HAP-1 (cell line): ENCODE measurements at places on chromosomes 5 and 9.

- DNase-seq: peak; percentile 27
Observed at GRCh38 chr5:88269222-88269771, 652 bp upstream of the TMEM161B start.

DNA sequence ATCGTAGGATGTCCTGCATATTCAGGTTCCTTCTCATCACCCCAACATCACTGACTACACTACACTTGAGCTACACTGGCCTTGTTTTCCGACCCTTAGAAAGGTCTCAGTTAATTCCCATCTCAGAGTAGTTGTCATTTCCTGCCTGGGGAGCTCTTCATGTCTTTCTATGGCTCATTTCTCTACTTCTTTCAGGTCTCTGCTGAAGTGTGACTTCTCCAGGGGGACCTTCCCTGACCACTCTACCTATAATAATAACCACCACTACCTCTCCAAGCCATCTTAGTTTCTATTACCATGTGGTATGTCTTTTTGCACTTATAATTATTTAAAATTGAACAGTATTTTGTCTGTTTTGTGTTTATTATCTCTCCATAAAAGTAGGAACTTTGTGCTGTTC lies 113.2 kb downstream of the STARD4 start:
- DNase-seq: no peak

GRCh38 chr5:54621709-54622108 lies 104.2 kb downstream of the SNX18 start:
- DNase-seq: no peak

GRCh38 chr5:132762246-132763000 lies 14.6 kb downstream of the SEPTIN8 start:
- DNase-seq: no peak

DNA sequence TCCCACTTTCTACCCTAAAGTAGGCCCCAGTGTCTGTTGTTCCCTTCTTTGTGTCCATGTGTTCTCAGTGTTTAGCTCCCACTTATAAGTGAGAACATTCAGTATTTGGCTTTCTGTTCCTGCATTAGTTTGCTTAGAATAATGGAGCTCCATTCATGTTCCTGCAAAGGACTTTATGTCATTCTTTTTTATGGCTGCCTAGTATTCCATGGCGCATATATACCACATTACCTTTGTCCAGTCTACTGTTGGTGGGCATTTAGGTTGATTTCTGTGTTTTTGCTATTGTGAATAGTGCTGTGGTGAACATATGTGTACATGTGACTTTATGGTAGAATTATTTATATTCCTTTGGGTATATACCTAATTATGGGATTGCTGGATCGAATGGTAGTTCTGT lies 30.4 kb downstream of the DDX4 start:
- no peak for DNase-seq
